ENCODE measurements at places on chromosomes 3 and 15.
A peak's percentile ranks its signal among the peaks of the same experiment; 100 is the strongest.

GRCh38 chr3:134904776-134905646 is 110.0 kb downstream of the EPHB1 start:
- DNase-seq, result no peak

DNA sequence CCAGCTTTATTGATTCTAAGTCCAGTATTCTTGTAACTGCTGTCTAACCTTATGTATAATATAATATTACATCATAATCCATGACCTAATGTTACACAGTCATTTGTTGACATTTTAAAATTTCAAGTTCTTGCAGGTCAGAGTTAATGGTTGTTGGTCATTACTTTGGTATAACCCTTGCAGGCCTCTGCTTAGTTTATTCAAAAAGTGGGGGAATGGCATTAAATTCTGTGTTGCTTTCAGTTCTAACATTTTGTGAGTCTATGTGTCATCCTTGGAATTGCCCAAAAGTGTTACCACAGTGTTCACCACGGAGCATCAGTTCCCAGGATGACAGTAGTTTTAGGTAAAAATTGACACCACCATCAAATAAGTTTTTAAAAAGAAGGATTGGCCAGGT is 174.8 kb upstream of the BCL6 start:
- DNase-seq, result no peak

GRCh38 chr3:133491481-133492059 is 81.9 kb upstream of the CDV3 start:
- no peak for DNase-seq

DNA sequence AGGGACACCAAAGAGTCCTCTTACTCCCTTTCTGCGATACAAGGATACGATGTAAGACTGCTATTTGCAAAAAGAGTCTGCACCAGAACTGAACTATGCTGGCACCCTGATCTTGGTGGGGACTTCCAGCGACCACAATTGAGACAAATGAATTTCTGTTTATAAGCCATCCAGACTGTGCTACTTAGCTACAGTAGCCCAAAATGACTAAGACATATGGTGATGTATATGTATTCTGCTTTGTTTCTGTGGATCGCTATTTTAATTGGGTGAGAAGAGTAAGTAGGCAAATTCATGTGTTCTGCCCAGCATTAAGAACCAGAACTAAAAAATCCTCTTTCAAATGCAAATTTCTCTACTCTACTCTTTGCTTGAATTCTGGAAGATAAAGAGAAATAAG is 720.9 kb downstream of the DIPK2A start:
- DNase-seq, result no peak

DNA sequence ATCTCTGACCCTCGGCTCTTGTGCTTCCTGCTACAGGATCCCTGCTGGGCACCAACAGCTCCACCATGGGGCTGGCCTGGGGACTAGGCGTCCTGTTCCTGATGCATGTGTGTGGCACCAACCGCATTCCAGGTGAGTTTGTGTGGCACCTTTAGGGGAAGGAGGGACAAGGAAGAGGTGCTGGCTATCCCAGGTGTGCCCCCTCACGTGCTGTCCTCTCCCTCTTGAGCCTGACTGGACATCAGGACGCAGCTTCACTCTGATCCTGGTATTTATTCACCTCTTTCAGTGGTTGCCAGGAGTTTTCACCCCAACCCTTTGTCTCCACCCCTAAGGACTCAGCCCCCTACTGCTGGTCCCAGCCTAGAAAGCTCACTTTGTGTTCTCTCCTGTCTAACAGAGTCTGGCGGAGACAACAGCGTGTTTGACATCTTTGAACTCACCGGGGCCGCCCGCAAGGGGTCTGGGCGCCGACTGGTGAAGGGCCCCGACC is 960 bp downstream of the THBS1 start:
- peak; percentile 47 for DNase-seq

- no peak for DNase-seq
Observed at GRCh38 chr3:168036619-168037018, 59.1 kb downstream of the GOLIM4 start.

DNA sequence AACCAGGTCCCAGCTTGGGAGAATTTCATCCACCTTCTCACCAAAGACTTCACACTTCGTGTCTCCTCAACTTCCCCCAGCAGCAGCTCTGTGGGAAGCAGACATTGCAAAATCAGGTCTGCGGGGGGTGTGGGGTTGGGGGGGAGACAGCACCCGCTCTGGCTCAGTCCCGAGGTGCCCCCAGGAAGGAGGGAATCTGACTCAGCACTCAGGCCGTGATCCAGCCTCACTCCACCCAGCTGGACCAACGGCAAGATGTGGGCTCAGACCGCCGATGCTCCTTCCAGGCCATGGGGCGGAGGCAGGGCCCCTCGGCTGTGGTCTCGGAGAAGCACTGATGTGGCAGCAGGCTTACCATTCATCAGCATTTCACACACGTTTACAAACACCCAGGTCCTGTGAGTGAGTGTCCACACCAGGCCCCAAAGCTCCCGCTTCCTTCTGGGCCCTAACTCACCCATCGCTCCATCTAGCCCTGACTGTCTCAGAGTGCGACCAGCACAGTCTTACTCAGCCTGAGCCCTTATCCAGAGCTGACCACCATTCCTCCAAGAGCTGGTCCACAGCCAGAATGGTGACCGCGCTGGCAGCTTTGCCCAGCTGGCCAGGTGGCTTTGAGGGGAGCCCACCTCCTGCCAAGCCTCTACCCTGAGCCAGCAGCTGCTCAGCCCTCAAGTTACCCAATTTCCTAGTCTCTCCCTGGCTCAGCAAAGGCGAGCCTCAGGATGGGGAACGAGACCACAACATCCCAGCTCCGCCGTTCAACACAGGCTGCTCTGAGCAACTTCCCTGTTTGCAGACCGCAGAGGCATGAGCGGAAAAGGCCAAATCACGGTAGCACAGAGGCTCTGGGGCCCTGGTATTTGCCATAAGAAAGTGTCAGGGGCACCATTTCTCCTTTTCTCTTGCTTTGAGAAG is 3.3 kb downstream of the STAB1 start:
- DNase-seq, result no peak

DNA sequence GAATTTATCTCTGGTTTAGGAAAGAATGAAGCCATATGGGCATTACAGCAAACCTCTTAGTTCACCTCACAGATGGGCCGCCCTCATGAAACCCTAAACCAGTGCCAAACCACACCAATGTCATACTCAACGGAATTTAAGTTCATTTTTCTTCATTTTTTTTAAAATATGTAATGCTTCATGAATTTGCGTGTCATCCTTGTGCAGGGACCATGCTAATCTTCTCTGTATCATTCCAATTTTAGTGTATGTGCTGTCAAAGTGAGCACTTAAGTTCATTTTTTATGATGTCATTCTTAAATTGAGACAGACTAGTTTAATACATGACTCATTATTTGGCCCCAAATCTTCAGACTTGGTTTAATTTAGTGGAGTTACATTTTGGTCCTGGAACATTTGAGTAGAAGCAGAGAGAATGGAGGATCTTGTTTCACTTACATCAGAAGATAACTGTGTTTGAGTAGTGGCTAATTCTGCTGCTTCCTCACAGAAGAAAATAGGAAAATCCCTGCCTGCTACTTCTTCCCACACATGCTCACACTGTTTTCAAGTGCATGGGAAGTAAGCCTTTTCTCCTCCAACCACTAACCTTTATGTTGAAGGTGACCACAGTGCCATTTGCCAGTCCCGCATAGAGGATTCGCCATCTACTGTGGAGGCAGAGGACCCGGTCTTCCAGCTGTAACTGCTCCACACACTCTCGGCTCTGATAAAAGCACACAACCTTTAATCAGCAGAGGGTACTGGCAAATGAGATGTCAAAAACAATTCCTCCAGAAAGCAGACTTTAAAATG is 63.3 kb downstream of the ZNF106 start:
- DNase-seq, result no peak

DNA sequence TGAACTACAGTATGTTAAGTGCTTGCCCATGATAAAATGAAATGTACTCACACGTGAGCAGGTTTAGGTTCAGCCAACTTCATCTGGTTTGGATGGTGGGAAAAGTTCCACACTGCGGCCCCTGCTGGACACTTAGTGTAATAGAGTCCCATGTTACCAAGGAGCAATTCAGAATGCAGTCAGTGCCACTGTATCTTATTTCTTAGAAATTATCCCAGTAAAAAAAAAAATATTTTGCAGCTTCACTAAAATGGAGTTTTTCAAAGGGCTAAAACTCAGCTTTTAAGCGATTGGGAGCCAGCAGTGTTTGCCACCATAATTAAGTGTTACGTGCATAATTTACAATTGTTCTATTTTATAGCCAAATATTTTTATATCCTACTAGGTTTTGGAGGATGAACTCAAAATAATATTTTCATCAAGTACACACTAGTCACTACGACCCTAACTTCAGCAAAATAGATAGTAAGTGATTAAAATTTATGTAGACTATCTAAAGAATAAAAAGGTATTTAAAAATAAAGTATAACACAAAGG is 371.7 kb upstream of the GBE1 start:
- DNase-seq, result no peak

DNA sequence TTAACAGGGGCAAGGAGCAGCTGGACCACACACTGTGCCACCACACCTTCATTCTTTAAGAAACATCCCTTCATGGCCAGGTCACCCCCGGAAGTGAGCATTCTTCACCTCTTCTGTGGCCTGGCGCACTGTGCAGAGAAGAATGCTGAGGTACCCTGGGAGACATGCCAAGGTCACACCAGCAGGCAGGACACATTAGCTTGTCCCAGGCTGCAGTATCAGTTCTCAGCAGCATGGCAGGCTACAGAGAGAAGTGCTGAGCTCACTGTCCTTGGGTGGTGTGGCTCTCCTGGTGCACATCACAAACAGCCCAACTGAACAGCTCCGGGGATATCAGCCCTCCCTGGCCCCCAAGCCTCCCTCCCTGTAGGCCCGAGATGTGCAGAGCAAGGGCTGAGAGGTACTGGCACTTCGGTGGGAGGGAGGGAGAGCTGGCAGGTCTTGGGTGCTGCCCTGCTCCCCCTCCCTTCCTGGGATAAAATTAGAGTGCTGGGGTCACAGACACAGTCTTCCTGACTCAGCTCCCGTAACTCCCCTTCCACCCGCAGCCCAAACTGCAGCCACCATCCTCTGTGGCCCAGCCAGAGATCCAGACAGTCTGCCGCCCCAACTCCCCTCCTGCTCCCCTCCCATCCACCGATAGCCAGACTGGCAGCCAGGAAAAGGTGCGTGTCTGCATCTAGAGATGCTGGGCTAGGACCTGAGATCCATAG is 13.4 kb downstream of the SEMA7A start:
- DNase-seq, result no peak

DNA sequence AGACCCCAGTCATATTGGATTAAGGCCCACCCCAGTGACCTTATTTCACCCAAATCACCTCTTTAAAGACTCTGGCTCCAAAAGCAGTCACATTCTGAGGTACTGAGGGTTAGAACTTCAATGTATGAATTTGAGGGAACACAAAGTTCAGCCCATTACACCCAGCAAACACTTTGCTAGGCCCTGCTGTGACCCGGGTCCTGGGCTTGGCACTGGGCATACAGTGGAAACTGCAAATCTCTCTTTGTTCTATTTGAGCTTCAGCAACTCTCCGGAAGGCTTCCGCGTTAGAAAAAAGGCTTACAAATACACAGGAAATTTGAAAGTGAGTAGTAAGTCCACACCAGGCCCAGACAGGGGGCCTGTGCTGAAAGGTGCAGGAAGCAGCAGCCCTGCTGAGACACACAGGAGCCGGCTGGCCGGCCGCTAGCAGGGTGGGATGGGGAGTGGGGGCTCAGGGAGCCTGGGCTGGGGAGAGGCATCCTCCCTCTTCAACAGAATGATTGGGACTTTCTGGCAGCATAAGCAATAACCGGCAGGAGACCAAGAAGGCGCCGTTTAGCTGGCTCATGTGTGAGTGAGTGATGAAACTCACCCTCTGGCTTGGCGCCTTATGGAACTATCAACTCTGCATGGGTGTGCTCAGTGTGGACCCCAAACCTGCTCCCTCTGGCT is 13.0 kb downstream of the LIPC start:
- no peak for DNase-seq

All from SW 1271 (cell line).